A549 (cell line): ENCODE measurements at places on chromosomes 7 and 10.

DNA sequence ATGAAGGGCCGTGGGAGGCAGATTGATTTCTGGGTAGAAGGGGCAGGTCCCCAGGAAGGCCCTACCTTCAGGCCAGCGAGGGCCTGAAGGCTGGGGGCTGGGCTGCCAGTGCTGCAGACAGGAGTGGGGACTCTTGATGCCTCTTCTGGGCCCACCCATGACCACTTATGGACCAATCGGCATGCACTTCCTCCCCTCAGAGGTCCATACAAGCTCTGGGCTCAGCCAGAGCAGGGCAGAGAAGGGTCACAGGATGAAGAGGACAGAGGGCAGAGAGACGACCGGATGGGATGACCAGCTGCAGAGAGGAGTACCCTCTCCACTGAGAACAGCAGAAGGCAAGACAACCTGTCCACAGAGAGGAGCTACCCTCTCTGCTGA, 120.1 kb downstream of the DYNC2I1 start:
- no peak for DNase-seq

- DNase-seq, result no peak
Observed at GRCh38 chr7:1934017-1934416, 263.9 kb downstream of the ELFN1 start.

DNA sequence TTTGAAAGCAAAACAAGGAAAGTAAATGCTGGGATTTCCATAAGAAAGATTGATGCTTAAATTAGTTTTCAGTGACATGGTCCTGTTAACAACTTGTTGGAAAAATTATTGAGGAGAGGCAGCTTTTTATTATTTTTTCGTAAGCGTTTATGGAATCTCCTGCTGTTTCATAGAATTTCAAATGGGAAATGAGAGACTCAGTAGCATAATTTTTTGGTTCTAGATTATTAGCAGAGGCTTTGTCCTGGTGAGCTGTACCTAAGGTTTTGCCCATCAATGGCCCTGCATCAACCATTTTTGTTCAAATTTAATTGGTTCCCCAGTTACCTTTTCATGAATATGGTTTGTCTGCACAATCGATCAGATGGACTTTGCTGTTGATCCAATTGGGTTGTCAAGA, 205.7 kb downstream of the BMPER start:
- DNase-seq, result no peak

- DNase-seq, result no peak
Observed at GRCh38 chr10:821322-821721, 110.2 kb downstream of the LARP4B start.

DNA sequence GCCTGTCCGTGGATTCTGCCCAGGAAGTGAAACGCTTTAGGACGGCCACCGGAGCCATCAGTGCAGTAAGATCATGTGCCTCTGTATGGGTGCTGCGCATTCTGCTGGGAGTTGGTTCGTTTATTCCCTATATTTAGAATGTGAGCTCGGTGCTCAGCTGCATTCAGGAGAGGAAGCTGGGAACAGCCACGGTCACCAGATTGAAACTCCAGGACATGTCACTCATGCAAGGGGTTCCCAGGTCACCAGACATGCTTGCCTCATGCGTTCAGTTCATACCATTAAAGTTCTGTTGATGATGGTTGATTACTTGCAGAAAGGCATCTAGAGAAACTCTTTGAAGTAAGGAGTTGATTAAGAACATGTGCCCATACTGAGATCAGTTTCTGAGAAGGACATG, 78.1 kb downstream of the TRRAP start:
- no peak for DNase-seq

DNA sequence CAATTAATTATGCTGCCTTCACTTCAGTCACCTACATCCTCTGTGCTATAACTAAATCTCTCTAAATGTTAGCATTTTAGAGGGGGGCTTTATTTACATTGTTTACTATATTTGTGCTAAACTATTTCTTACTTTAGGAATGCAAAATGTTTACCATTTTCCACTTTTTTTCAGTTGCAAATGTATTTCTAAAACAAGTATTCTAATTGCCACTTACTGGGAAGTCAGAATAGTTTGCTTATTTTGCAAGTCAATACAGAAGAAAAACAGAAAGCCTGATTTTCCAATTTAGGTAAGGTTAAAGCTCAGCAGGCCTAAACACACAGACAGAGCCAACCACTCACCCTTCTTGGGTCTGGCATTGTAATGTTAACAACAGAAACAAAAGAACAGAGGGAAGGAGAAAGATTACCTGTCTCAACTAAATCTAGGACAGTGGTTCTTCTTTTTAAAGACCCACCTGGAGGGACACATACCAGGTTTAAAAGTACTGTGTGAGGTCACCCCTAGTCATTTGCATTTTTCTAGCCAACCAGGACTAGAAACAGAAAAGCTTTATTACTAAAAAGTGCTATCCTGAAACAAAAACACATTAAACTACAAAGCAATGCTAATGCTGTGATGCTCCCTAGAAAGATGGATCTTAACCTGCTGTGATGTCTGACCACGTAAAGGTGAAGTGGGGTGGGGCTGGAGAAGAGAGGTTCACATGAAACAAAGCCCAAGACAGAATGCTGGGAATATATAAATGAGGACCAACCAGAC, 178.2 kb downstream of the SLC25A13 start:
- no peak for DNase-seq

- no peak for DNase-seq
Observed at GRCh38 chr10:32317795-32318357, 29.1 kb downstream of the EPC1 start.

GRCh38 chr7:18768256-18768655, 272.7 kb downstream of the HDAC9 start:
- DNase-seq, result no peak

- DNase-seq, result no peak
Observed at GRCh38 chr7:96792115-96792514, 82.5 kb upstream of the SEM1 start.

GRCh38 chr10:84333864-84334451, 5.6 kb downstream of the CCSER2 start:
- no peak for DNase-seq

- DNase-seq, result no peak
Observed at GRCh38 chr10:89275383-89275782, 23.8 kb upstream of the LIPA start.

DNA sequence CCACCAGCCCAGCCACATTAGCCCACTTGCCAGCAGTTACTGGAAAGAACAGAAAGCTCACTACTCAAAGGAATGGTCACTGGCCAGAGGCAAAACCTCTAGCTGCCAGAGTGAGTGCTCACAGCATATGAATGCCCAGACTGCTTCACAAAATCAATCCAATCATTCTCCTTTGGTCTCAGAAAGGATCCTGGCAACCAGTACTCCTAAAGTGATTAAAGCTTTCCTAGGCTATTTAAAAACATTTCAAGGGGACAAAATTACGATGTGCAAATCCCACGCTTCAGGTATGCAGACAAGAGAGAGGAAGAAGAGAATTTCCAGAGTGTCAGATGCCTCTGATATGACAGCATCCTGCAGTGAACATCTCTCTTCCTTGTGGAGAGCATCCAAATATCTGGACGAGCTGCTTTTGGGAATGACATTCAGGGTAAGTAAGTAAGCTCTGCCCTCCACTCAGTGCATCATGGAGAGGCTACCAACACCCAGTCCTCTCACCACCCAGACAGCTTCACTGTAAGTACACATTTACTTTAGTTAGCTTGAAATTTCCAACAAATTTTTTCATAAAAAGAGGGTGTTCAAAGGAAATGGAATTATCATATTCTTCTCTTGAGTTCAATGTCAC, 25.1 kb downstream of the ICA1 start:
- no peak for DNase-seq

DNA sequence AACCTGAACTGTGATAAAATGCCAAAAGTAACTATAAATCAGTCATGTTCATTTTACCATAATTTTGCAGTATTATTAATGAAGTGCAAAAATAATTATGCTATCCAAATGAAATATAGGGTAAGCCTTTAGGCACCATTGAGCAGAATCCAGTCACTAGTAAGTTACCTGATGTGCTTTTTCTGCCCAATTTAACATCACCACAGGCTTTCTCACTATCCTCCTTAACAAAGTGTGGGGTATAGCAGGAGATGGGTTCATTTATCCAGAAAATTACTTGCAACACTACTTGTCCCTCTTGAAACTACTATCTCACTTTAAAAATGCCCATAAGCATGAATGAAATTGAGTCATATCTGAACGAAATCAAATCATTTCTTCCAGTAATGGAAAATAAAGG, 211.0 kb downstream of the SEMA3A start:
- DNase-seq, result no peak

DNA sequence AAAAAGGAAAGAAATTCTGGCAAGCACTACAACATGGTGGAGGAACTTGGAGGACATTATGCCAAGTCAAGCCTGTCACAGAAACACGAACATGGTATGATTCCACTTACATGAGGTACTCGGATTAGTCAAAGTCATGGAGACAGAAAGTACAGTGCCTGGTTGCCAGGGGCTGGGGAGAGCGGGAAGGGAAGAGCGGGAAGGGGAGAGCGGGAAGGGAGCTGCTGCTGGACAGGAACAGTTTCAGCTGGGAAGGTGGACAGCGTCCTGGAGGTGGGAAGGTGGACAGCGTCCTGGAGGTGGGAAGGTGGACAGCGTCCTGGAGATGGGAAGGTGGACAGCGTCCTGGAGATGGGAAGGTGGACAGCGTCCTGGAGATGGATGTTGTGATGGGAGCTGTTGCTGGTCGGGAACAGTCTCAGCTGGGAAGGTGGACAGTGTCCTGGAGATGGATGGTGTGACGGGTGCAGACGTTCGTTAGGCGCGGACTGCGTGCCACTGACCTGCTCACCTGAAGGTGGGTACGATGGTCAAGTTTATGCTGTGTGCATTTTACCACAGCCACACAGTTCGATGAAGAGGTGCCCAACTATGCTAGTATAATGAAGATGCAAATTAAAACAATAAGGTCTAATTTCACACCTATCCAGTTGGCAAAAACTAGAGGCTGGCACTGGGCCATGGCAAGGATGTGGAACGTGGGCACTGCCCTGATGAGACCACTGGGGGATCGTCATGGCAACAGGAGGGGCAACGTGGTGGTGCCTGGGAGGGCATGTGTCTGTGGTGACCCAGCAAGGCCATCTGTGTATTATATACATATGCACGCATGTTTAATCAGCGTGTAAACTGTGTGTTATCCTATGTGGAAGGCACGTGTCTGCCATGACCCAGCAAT, 103.8 kb downstream of the NKX6-2 start:
- DNase-seq, result no peak

DNA sequence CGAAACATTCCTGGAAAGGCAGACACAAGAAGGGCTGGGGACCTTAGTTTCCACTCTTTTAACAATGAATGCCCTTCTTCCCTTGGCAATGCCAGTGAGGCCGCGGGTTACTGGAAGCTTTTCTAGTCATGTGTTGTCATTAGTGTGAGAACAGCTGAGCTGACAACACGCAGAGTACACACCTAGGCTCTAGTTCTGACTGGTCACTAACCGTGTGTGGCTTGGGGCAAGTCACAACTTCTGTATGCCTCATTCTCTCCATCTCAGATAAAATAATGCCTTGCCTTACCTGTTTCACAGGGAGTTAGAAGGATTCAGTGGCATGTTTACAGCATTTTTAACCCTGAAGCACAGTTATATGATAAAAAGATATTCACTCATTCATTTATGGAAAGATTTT, 31.7 kb downstream of the FBH1 start:
- no peak for DNase-seq

- DNase-seq, result no peak
Observed at GRCh38 chr7:16630654-16631053, 14.9 kb downstream of the ANKMY2 start.

DNA sequence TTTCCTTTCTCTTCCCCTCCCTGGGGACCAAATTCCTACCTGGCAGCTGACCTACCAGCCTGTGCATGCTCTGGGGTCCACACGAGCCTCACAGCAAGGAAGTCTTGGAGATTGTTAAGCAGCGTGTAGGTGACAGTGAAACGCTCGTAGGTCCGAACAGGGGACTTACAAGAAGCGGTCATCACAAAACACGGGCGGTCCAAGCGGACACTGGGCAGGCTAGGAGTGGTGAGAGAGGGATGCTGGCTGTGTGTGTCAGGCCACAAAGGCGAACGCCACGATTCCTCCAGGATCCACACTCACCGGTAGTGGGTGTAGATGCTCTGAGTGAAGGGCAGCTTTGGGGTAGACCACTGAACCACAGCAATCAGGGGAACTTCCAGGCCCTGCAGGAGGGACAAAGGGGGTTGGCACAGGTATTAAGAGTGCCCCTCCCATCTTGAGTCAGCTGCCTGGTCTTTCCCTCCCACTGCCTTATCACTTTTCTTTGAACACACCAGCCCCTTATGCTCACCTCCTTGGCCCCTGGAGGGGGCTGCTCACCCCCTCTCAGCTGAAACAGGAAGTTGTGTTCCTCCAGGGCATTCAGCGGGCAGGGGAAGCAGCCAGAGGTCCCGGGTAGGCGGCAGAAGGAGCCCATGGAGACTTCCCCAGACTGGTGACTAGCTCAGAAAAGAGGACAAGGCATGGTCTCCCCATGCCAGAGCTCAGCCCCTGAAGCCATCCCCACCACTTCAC, 2.0 kb downstream of the TRAPPC14 start:
- no peak for DNase-seq

GRCh38 chr7:150003304-150003810, 129.6 kb downstream of the ATP6V0E2 start:
- peak; percentile 0 for DNase-seq

- DNase-seq, result no peak
Observed at GRCh38 chr7:79664884-79665676, 211.6 kb upstream of the MAGI2 start.

DNA sequence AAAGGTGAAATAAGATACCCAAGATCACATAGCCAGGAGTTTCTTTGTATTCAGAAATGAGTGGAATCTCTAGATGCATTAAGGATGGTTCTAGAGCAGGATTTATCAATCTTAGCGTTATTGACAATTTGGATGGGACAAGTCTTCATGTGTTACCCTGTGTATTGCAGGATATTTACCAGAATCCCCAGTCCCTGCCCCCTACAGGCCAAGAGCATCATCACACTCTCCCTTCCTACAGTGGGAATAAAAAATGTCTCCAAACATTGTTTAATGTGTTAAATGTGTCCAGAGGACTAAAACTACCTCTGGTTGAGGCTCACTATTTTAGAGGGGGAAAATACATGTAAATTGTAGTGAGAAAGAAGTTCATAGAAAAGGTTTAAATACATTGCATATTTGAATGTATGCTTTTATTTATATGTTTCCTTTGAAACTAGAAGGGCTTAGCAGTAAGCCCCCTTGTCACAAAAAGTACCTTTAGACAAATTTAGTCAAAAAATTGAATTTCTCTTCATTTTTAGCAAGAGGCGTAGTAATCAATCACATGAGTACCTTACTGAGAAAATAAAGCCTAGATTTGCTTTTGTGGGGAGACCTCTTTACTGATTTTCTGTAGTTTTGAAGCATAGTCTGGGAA, 141.2 kb downstream of the MLLT10 start:
- DNase-seq, result peak; percentile 62

- no peak for DNase-seq
Observed at GRCh38 chr7:83872501-83872900, 223.6 kb upstream of the SEMA3E start.
